ENCODE measurements at places on chromosomes 11 and 22.

DNA sequence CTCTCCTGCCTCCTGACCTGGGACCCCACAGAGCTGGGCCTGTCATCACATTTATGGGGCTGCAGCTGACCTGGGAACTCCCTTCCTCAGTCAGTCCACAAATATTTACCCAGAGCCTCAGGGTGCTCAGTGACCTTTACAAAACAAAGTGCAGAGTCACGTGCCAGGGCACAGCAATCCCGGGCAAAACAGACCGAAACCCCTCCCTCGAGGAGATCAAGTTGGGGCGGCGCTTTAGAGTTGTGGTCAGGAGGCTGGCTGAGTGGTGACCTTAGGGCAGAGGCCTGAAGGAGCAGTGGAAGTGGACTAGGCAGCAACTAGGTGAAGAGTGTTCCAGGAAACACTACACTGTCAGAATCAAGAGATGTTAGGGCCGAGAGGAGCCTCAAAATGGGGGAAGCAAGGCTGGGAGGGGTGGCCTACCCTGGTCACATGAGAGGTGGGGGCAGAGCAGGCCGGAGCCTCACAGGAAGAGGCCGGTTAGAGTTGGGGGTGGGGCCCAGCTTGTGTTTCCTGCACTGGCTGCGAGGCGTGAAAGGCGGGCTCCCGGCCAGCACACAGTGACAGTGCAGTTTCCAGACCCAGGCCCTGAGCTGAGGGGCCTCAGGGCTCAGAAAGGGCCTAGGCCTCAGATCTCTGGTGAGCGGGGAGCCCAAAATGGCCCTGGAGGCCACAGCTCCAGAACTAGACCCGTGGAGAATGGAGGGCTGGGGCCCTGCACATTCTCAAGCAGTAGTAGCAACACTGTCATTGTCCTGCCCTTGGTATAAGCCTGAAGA lies 3.7 kb upstream of the NEAT1 start:
- DNase-seq = peak; percentile 78

DNA sequence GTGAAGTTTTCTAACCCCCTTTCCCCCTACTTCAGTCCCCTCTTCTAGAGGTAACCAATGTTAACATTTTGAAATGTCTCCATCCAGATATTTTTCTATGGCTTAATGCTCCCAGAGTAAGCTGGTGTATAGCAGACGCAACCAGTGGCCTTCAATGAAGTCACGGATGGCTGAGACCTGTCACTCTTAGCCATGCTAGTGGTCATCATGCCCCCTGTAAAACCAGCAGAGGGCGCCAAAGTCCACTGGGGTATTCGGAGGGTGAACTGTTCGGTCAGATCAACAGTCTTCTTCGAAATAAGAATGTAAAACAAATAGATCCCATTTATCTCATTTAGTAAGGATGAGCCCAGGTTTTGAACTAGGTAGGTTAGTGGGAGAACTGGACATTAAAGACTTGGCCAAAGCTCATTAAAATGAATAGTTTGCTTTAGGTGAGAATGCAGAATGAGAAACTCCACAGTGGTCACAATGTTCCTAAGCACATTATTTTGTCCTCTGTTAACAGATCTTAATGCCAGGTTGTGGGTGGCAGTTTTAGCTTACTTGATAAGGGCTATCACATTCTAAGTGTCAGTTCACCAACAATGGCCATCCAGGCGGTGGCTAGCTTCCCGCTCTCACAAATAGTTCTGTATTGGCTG lies 8.6 kb upstream of the MMP8 start:
- DNase-seq = no peak

GRCh38 chr11:61061081-61061826 lies 41.0 kb upstream of the CD5 start:
- no peak for DNase-seq

DNA sequence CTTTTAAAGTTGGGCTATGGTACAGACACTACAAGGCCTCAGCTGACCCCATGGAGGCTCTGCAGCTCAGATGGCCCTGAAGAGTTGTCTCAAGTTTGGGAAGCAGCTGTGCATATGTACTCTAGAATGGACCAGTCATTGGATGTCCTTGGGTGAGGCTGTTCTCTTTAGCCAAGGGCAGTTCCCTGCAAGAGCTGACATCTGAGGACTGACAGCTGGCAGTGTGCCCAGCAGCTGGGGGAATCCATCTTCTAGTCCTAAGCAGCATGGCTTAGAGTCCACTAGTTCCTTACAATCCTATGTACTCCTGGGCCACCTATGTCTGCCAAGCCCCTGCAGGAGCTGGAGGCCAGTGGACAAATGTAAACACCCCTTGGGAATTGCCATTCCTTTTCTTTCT lies 76.5 kb downstream of the C11orf91 start:
- no peak for DNase-seq

- DNase-seq = no peak
Observed at GRCh38 chr11:33690290-33691065, 10.1 kb downstream of the C11orf91 start.

- DNase-seq = no peak
Observed at GRCh38 chr11:104275992-104276391, 112.0 kb upstream of the PDGFD start.

DNA sequence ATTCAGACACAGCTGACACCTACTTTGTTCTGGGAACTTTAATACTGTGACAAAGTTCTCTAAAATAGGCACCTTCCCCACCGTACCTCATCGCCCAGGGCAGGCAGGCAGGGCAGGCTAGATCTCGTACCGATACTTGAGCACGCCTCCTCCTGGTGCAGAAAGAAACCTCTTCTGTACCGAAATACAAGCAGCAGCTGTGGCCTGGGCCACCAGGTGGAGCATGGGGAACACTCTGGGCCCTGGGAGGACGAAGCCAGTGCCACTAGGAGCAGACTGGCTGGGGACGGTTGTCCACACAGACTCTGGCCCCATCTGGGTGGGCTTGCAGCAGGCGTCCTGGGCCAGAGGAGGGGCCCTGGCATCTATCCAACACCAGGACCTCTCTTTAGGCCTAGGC lies 12.8 kb downstream of the PMM1 start:
- no peak for DNase-seq

DNA sequence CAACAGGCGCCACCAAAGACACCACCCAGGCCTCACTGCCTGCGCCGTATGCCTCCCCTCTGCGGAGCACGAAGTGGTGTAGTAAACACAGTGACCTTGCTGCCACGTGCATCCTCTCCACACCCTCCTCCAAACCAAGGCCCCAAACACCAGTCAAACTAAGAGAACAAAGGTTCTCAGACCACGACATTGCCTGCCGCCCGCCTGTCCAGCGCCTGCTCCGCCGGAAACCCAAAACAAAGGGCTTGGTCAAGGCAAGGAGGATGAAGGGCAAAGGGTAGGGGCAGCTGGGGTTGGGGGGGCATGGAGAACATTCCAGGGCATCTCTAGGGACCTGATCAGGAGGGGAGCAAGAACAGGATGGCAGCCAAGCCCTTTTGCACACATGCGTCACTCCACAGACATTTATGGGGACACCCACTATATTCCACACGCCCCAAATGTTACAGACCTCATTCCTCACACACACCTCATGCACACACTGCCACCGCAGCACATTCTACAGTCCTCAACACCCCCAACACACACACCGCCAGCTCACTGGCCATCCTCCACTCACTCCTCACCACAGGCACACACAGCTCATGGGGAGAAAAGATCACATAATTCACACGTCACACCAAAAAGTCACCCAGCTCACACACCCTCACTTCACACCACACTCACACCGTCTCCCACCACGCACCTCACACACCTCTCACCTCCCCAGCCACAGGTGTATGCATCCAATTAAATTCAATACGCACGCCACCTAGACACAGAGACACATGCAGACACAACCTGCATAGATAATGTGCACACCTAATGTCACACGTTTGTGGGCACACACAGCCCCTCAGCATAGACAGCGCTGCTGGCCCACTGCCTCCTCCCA lies 34.5 kb downstream of the PDE2A start:
- no peak for DNase-seq

DNA sequence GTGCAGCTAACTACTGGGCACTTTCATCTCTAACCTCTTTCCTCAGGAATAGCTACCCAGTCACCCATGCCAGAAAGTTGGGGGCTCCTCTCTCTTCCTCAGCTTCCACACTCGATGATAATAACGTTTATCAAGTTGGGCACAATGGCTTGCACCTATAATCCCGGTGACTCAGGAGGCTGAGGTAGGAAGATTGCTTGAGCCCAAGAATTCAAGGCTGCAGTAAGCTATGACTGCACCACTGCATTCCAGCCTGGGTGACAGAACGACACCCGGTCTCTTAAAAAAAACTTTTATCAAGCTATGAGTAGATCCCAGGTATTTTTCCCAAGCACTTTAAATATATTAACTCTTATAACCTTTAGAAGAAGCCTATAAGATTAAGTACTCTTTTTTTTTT lies 2.0 kb downstream of the SF3A1 start:
- no peak for DNase-seq

GRCh38 chr22:46531581-46532175 lies 5.7 kb downstream of the CELSR1 start:
- DNase-seq = no peak

GRCh38 chr11:17036666-17037658 lies 22.7 kb upstream of the PLEKHA7 start:
- DNase-seq = no peak

DNA sequence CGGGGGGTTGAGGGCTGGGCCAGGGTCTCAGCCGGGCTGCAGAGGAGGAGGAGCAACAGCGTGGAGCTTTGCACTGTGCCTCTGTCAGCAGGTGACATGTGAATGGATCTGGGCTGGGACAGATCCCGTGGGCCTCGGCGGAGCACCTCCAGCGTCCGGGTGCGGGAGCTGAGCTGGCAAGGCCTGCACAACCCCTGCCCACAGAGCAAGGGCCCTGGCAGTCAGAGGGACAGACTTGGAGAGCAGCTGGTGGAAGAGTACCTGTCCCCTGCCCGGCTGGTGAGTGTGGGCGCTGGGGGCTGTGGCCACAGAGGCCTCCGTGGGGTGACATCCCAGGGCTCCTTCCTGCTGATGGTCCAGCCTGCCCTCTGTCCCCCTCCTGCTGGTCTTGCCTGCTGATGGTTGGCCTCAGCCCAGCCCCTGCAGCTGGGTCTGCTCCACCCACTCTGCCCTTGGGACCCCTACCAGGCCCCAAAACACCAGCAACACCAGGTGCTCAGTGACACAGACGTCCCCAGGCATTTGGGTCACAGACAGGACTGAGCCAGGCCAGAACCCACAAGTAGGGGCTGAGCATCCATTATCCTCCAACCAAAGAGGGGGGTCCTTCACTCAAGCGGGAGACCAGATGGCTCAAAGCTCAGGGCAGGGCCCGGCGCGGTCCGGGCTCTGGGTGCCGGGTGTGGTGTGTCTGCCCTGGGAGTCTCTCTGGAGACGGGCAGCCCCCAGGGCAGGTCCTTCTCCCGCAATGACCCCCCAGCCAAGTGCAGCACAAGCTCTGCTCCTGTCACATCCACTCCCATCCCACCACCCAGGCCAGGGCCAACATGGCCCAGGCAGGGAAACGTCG lies 3.5 kb downstream of the LRRC56 start:
- no peak for DNase-seq

DNA sequence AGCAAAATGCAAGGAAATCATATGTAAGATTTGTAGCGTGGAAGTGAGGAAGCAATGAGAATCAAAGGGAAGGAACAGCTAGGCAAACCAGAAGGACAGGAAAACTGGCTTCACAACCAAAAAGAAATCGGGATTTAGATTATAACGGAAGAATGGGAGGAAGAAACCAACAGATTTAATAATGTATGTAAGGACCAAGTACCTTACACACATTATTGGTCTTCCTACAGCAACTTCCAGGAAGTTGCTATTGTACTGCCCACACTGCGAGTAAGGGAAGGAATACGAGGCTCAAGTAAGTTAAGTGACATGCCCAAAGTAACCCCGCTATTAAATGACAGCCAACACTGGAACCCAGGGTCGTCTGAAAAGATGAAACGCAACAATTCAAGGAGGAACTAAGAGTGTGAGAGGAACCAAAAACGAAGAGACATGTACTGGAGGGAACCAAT lies 473 bp downstream of the TXN2 start:
- DNase-seq = no peak

DNA sequence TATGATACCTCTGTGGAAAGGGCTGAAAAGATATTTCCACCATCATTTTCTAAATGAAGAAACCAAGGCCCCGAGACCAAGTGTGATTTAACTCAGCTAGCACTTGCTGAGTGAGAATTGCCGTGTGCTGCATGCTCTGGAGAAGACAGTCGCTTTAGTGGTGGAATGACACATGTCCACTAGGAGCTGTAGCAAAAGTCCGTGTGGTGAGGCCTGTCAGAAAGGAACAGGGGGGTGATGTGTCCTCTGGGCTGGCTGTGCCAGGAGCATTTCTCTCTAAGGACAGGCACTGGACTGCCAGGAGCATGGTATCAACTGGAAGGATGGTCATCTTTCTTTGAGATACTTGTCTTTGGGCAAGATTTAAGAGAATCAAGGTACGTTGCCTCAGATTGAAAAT lies 72.8 kb downstream of the ATXN10 start:
- no peak for DNase-seq

DNA sequence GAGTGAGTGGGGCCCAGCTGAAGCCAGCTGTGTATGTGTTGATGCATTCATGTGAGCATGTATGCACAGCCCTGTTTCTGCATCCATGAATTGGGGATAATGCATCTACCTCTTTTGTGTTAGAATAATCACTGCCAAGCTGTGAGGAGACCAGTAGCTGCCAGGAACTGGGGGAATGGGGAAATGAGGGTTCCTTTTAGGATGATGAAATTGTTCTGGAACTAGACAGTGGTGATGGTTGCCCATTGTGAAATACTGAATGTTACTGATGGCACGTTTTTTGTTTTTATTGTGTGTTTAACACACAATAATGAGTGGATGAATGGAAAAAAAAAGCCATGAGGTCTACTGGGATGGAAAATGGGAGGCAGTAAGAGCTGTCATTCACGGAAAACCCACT lies 45.3 kb upstream of the WNT11 start:
- no peak for DNase-seq

- DNase-seq = no peak
Observed at GRCh38 chr11:73670808-73671207, 24.4 kb downstream of the PLEKHB1 start.

- DNase-seq = no peak
Observed at GRCh38 chr22:46233231-46233630, 16.9 kb downstream of the CDPF1 start.

- DNase-seq = no peak
Observed at GRCh38 chr11:45054956-45055355, 91.5 kb upstream of the PRDM11 start.

- DNase-seq = no peak
Observed at GRCh38 chr22:38316364-38317121, 690 bp downstream of the CSNK1E start.
